SIG-M5 (cell line): ENCODE measurements at places on chromosomes 6 and 20.

- no peak for DNase-seq
Measured at GRCh38 chr6:31418251-31418650, 14.9 kb downstream of the MICA start.

DNA sequence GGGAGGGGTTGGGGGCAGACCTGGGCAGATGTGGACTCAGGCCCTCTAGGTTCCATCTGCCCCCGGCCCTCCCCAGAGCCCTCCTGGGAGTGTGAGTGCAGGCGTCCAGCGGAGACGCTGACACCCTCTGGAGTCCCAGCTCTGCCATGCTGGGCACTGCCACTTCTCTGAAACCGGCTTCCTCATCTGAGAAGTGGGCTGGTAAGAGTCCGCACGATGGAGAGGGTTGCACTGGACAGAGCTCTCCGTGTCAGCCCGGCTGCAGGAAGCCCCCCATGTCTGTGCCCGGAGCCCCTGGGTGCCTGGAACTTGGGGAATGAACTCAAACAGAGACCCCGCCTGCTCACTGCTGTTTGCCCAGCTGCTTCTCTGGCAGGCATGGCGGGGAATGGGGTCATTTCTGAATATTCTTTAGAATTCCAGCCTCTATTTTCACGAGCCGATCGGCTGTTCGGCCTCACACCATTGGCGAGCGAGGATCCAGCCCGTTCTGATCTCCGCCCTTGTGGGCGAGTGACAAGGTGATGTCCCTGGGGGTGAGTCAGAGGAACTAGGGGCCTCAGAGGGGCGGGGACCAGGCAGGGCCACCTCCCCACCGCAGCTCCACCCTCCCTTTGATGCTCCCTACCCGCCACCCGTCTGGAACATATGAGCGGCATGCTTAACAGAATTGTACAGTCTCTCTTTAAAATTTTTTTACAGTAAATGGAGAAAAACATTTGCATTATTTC lies 47.8 kb upstream of the GATA5 start:
- no peak for DNase-seq

DNA sequence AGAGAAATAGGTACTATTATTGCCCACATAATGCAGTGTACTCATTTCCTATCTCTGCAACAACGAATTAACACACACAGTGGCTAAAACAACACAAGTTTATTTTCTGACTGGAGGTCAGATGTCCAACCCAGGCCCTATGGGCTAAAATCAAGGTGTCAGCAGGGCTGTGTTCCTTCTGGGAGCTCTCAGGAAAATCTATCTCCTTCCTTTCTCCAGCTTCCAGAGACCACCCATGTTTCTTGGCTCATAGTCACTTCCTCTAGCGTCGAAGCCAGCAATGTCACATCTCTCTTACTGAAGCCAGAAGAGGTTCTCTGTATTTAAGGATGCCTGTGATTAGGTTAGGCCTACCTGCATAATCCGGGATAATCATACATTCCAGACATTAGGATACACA lies 60.9 kb upstream of the TOP1 start:
- no peak for DNase-seq

DNA sequence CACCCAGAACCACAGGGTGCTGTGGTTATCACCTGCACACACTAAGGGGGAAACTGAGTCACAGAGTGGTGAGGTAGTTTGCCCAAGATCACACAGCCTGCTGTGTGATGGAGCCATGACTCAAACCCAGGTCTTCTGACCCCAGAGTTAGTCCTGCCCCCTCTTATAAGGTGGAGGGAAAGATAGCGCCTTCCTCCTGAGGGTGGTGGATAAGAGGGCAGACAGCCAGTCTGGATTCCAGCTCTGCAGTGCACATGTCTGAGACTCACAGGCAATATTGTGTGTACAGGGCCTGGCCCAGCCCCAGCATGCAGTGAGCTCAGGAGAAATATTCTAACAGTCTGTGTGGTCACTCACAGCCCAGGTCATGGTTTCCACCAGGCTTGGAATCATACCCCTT lies 393.7 kb downstream of the CDH4 start:
- DNase-seq, result no peak

DNA sequence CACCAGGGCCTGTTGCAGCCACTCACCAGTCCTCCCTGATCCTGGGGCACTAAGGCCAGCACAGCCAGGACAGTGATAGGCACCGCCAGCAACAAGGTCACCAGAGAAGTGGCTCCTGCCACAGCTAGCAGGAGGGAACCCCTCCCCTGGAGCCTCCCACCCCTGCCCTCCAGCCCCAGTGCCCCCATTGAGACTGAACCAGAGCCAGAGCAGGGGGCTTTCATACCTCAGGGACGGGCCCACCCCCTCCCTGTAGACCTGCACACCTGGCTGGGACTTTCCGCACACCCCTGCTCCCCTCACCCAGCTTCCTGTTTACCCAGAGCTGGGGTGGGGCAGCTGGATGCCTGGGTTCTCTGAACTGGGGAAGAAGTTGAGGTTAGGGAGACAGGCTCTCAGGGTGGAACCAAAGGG lies at the start of gene LTB:
LTB (minus strand) TSS at position 195 of the 414 bp plus-strand sequence; CDS start at position 188, 7 bp downstream.
- DNase-seq, result no peak

DNA sequence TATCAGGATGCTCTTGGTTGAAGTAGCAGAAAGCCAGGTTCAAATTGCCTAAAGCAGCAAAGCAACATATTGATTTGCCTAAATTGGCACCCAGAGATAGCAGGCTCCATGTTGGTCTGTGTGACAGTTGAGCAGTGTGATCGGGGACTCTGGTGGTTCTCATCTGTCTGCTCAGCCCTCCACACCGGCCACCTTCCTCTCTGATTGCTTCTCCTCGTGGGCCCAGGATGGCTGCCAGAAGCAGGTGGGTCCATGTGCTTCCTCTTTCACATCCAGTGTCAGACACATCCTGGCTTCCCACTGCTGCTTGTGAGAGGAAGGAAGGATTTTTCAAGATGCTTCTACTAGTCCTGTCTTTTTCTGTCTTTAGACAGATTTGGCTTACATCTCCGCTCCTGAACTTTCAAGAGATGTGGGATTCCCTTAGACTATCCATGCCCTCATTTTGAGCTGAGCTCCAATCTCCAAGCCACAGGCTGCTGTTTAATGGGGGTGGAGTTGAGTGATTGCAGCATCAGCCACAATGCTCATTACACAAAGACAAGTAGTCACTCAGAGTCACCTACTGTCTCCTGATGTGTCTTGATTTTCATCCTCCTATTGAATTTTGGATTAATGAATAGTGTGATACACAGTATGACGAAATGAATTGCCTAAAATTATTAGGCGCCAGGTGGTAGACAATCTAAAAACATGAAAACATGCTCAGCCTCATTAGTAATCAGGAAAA lies 122.2 kb downstream of the ZDHHC14 start:
- no peak for DNase-seq

- DNase-seq, result no peak
Measured at GRCh38 chr6:164356814-164357213, 942.3 kb downstream of the QKI start.

- no peak for DNase-seq
Measured at GRCh38 chr6:166718516-166718915, 91.5 kb upstream of the RPS6KA2 start.

DNA sequence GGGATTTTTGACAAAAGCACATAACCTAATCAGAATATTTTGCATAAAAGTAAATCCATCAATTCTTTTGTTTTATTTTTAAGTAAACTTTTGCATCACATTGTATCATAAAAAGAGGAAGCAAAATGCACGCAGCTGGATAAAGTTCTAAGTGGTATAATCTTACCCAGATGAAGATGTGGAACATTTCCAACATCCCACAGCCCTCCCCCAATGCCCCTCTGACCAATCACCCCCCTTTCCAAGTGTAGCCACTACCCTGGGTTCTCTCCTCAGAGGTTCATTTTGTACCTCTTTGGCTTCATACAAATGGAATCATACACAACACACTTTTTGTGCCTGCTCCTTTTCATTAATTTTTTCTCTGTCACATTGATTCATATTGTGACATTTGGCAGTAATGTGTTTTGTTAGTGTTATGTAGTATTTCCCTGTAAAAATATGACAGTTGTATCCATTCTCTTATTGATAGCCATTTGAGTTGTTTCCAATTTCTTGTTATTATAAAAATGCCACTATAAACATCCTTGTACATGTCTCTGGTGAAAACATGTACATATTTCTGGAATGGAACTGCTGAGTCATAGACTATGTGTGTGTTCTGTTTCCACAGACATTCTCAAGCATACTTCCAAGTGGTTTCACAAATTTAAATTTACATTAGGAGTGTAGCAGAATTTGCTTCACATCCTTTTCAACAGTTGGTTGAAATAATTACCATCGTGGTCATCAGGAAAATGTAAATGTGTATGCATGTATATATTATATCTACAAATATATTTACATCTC lies 92.9 kb upstream of the SYNDIG1 start:
- no peak for DNase-seq

DNA sequence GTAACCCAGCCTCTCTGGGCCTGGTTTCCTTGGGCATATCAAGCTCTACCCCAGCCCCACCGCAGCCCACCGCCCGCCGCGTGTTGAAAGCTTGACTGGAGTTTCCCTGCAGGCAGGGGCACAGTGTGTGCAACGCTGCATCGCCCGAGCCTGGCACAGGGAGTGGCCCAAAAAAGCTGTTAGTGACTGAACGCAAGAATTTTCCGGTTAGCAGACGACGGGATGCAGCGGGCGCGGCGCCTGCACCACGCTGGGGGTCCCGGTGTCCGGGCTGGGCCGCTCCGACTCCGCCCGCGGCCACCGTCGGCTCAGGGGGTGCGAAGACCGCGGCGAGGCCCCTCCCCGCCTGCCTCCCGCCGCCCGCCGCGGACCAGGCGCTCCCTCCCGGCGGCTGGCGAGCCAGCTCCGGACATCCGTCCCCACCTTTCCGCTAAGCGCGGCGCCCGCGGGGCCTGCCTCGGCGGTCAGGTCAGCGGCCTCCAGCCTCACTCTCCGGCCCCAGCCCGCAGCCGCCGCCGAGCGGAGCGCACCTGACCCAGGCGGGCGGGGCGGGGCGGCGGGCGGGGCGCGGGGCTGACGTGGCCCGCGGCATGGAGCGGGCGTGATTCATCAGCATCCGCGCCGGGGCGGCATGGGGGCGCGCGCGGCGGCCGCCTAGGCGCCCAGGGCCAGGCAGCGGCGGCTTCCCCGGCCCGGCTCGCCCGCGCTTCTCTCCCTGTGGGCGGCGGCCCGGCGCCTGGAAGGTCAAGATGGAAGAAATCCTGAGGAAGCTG lies at the start of gene ARFGEF3:
ARFGEF3 (plus strand) TSS at position 602 of the 773 bp plus-strand sequence; CDS start at position 750, 148 bp downstream.
- DNase-seq, result no peak

DNA sequence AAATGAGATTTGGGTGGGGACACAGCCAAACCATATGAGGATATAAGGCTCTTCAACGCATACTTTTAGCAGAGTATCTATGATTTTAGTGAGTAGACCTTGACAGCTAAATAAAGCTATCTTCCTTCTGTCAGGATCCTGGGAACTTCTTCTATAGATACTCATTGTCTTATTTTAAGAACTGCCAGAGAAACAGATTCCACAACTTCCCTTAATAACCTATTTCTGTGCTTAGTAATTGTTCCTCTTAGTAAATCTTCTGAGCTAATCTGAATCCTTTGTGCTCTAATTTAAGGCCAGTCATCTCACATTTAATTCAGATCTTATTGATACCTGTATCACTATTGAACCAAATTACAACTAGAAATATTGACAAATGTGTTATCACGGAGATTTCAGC lies 64.0 kb upstream of the CEP85L start:
- DNase-seq, result no peak

GRCh38 chr6:26183581-26184366 lies 96.5 kb downstream of the HFE start:
- DNase-seq, result no peak

DNA sequence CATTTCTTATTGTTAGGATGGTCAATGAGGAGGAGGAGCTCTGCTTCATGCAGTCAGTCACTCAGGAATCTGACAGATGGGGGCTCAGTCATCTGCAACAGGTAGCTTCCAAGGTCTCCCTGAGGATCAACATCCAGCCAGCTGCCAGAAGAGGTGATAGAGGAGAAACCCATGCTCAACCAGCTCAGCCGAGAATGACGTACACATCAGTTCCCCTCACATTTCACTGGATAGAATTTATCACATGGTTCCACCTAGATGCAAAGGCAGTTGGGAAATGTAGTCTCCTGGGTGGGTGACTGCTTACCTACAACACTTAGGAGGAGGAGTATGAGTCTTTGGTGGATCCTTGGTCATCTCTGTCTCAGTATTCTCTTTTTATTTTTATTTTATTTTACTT lies 144.5 kb downstream of the CEBPB start:
- no peak for DNase-seq

DNA sequence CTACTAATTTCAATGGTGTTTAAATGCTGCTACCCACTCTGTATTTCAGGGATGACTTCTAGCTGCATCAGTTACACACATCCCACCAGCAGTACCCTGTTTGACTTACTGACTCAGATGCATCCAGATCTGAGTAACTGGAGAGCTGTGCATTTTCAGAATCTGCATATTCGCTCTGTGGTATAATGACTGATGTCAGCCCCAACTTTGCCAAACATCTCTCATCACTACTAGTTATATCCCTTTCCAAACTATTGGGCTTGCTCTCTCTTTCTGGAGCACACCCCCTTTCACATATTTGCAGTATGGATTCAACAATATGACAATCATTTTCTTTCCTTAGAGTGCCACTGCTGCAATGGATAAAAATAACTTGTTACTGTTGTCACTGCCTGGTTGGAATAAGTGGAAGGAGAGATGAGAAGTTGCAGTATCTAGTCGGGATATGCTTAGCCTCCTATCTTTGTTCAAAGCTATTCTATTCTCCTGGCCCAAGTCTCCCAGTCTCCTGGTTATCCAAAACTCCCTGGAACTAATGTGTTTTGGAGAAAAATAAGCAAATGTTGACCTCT lies 3.3 kb upstream of the RSPO3 start:
- no peak for DNase-seq

DNA sequence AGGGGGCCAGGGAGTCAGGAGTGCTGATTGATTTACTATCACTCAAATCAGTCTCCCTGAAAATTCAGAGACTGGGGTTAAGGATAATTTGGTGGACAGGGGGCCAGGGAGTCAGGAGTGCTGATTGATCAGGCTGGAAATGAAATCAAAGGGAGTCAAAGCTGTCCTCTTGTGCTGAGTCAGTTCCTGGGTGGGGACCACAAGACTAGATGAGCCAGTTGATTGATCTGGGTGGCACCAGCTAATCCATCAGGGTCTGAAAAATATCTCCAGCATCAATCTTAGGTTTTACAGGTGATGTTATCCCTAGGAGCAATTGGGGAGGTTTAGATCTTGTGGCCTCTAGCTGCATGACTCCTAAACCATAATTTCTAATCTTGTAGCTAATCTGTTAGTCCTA lies 6.1 kb upstream of the AFG1L start:
- DNase-seq, result no peak

DNA sequence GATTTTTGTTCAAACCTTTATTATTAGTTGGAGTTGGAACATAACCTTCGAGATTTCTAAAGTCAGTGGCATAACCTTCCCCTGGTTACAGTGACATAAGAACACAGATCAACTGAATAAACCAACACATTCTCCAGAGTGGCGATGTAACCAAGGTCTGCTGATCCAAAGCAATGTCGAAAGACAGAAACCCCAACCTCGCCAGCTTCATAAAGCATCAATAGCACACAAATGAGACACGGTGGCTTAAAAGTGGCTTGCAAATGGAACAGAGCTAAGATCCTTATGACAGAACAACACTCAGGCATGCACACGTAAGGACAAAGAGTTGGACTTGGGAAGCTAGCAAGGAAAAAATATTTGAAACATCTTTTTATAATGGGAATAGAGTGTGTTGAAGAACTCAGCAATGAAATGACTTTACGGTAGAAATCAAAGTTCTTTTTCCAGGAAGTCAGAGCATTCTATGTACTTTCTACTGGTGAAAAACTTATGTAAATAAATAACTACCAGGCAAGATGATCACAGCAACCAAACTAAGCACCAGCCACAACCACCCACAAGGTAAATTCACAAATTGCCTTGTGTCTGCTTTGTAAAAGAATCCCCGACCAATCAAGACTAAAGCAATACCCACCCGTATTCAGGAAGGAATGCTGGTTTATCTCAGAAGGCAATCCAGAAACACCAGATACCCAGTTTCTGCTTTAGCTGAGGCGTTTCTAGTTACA lies 61.0 kb upstream of the NHSL1 start:
- no peak for DNase-seq
